ENCODE measurements at places on chromosomes 7 and 10. TPM values are rescaled to one million over a fixed set of nuclear protein-coding genes. Genes with fewer than 3 reads are reported as not detected.

Gene PAPSS2
- 32.3 TPM for total RNA-seq

Gene EFCAB10
- not detected for total RNA-seq

Gene LRRC61
- 5.8 TPM for total RNA-seq

Gene GHRHR
- 1.2 TPM for total RNA-seq

Gene HMX2
- not detected for total RNA-seq

Gene MTG1
- 44.0 TPM for total RNA-seq

Gene ACTR3C
- total RNA-seq, result 3.3 TPM

Gene OPN1SW
- not detected for total RNA-seq

Gene HGF
- total RNA-seq, result 48.8 TPM

Gene ANXA8L1
- total RNA-seq, result 0.31 TPM

Gene AKR1C2
- total RNA-seq, result 97.9 TPM

Gene SEMA4G
- total RNA-seq, result 15.3 TPM

Gene CPA1
- 4.1 TPM for total RNA-seq

Gene TUBAL3
- total RNA-seq, result 0.18 TPM

Gene SUN3
- total RNA-seq, result not detected

Gene CNPY1
- total RNA-seq, result not detected

Gene FAM180A
- 8.0 TPM for total RNA-seq

Gene PPP1R17
- total RNA-seq, result not detected

All from sciatic nerve (tissue), 2 donors.